ENCODE measurements at places on chromosomes 11 and 22. TPM values are rescaled to one million over a fixed set of nuclear protein-coding genes. Genes with fewer than 3 reads are reported as not detected.

The SLC22A6 gene
- total RNA-seq, result 2.4 TPM

The LRRC74B gene
- not detected for total RNA-seq

DNA sequence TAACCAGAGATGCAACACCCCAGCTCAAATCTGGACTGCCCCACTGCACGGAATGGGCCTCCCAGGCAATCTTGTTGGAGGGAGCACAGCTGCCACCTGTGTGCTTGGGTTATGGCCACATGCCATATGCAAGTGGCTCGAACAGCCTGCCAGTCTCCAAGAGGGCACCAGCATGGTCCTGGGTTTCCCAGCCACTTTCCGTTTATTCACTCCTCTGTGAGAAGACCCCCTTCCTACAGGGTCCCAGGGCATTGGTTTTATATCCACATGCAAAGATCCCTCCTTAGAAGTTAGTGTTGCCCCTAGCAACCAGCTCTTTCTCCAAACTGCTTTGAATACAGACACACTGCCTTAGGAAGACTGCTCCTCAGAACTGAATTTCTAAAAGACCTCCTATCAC lies 487.8 kb downstream of the BUD13 start:
- no peak for DNase-seq

- DNase-seq, result no peak
These were observed 63.1 kb downstream of the ARHGEF12 start for GRCh38 chr11:120399307-120399706.

- DNase-seq, result no peak
These were observed 292.2 kb downstream of the INSC start for GRCh38 chr11:15406851-15407351.

DNA sequence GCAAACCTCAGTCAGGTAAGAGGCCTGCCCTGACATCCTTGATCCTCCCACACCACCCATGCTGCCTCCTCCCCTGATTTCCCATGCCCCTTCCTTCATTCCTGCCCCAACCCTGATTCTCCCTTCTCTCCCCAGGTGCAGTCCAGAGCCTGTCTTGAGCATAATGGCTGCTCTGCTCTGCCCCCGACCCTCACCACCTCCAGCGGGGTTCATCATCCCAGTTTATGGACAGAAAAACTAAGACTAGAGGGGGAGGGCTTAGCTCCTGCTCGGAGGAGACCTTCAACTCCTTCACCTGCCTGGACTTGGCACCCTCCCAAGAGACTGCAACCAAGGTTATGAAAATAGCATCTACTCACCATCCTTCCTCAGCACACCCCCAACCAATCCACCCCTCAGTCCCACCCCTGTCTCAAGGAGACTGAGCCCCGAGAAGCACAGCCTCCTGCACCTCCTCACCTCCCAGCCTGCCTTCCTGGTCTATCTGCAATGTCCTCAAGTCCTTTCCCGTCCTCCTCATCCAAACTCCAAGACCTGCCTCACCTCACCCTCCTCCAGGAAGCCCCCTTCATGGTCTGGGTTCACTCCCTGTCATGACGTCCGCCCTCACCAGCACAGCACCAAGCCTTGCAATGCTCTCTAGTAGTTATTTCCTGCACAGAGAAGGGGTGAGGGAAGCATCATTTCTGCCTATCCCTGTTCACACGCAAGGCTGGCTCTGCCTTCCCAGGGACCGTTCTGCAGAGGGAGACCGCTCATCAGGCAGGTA lies 103.1 kb downstream of the PDE2A start:
- DNase-seq, result no peak

DNA sequence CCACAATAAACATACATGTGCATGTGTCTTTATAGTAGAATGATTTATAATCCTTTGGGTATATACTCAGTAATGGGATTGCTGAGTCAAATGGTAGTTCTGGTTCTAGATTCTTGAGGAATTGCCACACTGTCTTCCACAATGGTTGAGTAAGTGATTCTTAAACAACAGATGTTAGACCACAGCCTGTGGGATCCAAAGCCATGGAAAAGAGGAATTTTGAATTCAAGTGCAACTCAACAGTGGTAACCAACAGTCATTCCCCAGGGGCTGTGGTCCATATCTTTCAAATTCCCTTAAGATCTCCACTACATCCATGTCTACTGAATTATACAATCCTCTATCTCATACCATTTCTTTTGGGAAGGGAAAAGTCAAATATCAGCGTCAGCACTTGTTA lies 321.5 kb downstream of the LARGE1 start:
- DNase-seq, result no peak

- DNase-seq, result no peak
These were observed 122.1 kb downstream of the FCHSD2 start for GRCh38 chr11:73019996-73020395.

- no peak for DNase-seq
These were observed 91.2 kb downstream of the LUZP2 start for GRCh38 chr11:24588081-24588480.
